ENCODE measurements at places on chromosomes 1 and 21.

- DNase-seq = no peak
Observed at GRCh38 chr1:230215031-230215430, 148.0 kb downstream of the GALNT2 start.

DNA sequence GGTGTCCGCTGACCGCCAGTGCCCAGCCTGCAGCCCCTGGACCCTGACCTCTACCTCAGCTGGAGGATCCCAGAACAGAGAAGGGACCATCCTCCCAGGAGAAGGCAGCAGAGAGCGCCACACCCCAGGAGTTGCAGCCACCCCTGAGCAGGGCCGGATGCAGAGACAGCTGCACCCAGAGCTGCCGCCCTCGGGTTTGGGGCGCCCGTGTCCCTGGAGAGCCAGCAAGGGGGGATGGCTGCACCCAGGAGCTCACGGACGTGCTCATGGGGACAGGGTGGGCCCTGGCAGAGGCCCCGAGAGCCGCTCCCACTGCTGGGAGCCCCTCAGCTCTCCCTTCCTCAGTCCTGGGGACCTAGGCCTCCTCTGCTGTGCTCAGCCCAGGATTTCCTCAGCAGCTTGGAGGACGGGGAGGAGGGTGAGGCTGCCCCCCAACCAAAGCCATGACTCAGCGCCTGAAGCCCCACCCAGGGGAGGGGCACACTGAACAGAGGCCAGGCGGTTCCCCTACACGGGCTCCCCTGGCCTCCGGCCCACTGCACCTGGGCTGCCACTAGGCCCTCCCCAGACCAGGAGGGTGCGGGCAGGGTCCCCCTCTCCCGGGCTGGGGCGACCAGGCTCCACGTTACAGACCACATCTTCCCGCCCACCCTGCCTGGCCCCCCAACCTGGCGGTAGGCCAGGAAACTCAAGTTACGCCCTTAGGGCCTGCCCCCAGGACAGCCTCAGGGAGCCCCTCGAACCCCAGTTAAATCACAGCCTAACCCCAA is 2.2 kb downstream of the ACAP3 start:
- DNase-seq = peak; percentile 67

GRCh38 chr1:180610556-180611015 is 21.2 kb upstream of the XPR1 start:
- DNase-seq = no peak

GRCh38 chr1:92184632-92185031 is 33.1 kb upstream of the C1orf146 start:
- no peak for DNase-seq

DNA sequence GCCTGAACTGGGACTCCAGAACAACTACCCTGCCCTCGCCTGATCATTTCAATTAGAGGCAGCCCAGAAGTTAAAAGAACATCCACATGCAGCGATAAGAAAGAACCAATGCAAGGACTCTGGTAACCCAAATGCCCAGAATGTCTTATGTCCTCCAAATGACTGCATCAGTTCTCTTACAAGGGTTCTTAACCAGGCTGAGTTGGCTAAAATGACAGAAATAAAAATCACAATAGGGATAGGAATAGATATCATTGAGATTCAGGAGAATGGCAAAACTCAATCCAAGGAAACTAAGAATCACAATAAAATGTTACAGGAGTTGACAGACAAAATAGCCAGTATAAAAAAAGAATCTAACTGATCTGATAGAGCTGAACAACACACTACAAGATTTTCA is 80.1 kb upstream of the PTGFR start:
- no peak for DNase-seq

DNA sequence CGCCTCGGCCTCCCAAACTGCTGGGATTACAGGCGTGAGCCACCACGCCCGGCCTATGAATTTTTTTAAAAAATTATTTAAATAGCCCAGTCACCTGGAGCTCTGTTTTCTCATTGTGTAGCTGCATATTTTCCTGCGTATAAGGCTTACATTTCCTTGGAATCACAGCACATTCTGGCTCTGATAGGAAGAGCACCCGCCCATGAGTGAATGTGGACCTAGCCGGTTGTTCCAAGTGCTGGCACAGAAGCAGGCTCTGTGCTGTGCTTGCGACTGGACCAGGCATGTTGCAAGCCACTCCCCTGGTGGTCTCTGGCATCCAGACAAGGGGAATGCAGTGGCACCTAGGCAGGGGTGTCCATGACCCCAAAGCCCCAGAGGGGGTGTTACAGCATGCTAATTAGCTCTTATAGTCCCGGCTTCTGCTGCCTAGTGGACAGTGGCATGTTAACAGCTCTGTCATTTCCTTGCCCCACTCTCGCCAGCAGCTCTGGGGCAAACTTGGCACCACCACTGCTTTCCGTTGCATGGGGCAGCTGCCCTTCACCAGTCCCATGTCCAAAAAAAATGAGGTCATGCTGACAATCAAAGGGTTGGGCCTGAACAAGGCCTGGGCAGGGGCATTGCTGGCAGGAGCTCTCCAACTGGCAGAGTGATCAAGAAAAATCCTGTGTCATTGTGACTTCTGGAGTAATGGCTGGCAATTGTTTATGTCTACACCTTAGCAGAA is 5.2 kb upstream of the VTCN1 start:
- no peak for DNase-seq

GRCh38 chr1:84998642-84999280 is 1.8 kb upstream of the MCOLN2 start:
- no peak for DNase-seq

DNA sequence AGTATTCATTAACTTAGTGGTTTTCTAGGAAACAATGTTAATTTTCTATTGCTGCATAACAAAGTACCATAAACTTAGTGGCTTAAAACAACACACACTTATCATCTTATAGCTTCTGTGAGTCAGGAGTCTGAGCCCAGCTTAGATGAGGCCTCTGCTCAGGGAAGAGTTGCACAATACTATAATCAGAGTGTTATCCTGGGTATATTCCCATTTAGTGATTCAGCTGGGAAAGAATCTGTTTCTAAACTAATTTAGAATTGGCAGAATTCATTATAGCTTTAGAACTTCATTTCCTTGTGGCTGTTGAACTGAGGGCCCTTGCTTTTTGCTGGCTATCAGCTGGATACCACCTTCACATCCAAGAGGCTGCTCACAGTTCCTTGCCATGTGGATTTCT is 515.5 kb downstream of the BRINP3 start:
- no peak for DNase-seq

Measured in NCI-H1694 (cell line).